ENCODE measurements at places on chromosomes 16 and 17.
A peak's percentile ranks its signal among the peaks of the same experiment; 100 is the strongest.

- peak; percentile 33 for DNase-seq
Observed at GRCh38 chr17:43778337-43779144, at the start of gene DUSP3. Gene DUSP3, minus strand, starts transcription at chr17:43778977. Its CDS starts 53 bp downstream, at chr17:43778924.

GRCh38 chr16:2859686-2860265, 1.8 kb upstream of the PRSS22 start:
- DNase-seq, result no peak

GRCh38 chr17:32111141-32111771, 31.0 kb upstream of the RHOT1 start:
- DNase-seq, result no peak

- no peak for DNase-seq
Observed at GRCh38 chr17:31275116-31275515, 21.9 kb downstream of the OMG start.

DNA sequence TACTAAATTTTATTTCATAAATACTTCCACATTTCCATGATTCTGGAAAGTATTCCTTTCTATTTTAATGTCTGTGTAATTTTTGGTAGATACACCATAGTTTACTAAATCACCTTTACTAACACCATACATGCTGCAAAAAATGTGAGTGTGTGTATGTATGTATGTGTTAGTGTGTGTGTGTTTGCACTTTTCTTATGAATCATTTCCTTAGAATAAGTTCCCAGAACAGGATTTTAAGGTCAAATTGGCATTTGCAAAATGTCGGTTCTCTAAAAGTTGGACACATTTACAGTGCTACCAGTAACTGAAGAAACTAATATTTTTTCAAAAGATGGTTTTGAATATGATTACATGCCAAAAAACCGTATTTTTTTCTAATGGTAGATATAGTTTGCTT, 137.1 kb downstream of the CYB561 start:
- no peak for DNase-seq

- no peak for DNase-seq
Observed at GRCh38 chr17:31452101-31452500, 60.6 kb downstream of the RAB11FIP4 start.

- DNase-seq, result no peak
Observed at GRCh38 chr17:11369575-11369974, 128.6 kb downstream of the SHISA6 start.

GRCh38 chr17:78528541-78528940, 48.7 kb downstream of the DNAH17 start:
- no peak for DNase-seq

- no peak for DNase-seq
Observed at GRCh38 chr16:67087803-67088202, 21.9 kb upstream of the PHAF1 start.

DNA sequence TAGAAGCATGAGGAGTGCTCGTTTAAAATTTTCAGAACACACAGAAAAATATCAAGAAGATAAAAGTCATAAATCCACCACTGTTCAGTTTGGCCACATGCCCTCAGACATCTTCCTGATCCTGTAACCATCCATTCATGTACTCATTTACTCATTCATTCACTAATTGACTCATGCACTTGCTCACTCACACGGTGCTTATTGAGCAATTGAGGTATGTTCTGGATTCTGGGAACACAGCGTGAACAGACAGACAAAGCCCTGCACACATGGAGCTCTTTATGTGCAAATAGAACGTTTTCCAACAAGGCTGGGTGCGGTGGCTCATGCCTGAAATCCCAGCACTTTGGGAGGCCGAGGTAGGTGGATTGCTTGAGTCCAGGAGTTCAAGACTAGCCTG, 10.2 kb upstream of the NATD1 start:
- no peak for DNase-seq

- peak; percentile 37 for DNase-seq
Observed at GRCh38 chr17:39197380-39198185, at the start of gene CACNB1. Gene CACNB1, minus strand, starts transcription at chr17:39197669. Its CDS starts 174 bp downstream, at chr17:39197495.

GRCh38 chr16:17068524-17068923, 402.2 kb downstream of the XYLT1 start:
- no peak for DNase-seq

DNA sequence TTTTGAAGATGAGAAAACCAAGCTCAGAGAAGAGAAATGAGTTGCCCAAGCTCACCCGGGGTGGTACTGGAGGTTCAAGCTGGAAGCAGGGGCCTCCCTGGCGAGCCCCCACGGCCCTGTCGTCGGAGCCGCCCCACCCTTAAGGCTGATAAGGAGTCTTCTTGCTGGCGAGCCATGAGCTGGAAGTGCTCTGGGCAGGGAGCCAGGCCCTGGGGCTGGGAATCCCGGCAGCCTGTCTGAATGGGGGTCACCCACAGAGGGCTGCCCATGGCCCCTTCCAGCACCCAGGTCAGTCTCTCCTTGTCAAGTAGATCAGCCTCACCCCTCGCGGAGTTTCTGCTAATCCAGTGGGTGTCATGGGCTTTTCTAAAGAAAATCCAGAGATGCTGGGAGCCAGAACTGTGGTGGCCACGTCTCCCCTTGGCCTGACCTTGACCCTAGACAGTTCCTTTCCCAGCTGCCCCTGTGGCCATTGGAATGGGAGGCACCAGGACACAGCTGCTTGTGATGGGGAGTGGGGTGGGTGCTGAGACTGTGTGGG, 1.2 kb upstream of the P2RX1 start:
- DNase-seq, result no peak

- DNase-seq, result no peak
Observed at GRCh38 chr17:78127888-78128550, 536 bp downstream of the TMC6 start.

DNA sequence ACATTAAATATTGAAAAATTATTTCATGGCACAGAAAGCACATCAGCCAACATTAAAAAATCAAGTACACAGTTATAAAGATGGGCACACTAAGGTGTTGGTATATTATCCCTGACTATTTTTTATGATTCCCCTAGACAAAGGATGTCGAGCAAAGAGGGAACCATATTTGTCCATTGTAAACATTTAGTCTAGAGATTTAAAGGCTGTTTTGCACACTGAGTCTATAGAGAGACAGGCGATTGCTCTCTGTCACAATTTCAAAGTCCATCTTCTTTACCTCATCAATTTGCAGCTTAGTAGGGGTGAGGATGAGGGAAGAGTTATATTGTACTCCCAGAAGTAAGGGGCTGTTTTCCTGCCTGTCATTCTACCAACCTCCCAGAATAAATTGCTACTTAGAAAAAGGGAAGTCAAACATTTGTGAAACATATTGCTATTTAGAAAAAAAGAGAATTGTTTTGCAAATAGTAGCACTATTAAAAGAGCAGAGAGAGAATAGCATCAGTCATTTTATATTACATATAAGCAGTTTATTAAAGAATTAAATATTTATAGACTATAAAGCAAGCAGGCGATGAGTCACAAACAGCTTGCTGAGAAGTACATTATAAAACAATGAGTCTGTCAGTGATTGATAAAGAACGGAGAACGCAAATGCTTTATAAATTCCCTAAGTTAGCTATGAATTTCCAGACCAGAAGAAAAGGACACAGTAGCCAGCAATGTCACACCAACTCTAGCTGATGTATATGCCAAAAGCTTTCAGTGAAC, 270.6 kb upstream of the PMFBP1 start:
- DNase-seq, result no peak

GRCh38 chr16:53509906-53510703, 7.1 kb upstream of the AKTIP start:
- no peak for DNase-seq

DNA sequence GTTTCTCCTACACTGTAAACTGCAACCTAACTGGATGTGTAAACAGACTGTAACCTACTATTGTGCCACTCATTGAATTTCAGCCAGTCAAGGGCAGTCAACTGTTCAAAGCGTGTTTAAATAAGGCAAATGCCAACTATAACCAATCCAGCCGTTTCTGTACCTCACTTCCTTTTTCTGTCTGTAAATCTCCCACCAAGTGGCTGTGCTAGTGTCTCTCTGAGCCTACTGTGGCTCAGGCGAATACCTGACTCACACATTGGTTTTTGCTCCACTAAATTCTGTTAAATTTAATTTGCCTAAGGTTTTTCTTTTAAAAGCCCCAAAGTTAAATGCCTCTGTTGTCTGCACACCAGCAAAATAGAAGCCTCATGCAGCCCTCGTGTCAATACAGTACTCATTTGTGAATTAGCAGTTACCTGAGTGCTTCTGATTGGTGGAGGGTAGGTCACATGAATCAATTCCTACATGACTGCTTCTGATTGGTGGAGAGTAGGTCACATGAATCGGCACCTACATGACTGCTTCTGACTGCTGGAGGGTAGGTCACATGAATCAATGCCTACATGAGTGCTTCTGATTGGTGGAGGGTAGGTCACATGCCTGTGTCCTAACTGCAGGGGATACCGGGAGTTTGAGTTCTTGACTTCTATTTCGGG, 31.1 kb upstream of the CCR7 start:
- DNase-seq, result no peak

DNA sequence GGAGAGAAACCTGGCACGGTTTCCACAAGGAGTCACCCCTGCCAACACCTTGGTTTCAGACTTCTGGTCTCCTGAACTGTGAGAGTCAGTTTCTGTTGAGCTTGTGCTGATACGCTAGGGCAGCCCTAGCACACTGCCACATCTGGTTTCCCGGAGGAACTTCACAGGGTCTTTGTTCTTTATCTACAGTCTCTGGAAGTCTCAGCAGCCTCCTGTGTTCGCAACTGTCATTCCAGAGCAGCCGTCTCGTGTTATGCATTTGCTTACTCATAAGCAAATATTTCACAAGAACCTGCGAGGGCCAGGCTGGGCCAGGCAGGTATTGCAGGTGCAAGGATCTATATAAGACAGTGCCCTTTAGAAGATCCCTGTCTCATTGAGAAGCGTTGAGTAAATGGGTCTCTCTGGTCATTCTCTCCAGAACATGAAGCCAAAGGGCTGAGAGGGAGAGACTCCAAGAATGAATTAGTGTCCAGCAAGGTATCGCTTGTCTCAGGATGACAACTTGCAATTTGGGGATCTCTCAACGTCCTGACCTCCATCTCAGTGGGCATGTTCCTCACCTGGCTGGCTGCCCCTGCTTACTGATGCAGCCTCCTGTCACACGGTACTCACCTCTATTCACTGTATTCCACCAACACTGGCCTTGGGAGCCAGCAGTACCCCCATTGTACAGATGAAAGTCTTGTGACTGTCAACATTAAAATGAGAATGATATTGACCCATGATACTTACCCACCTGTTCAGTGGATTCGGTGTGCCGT, 141.2 kb downstream of the WWOX start:
- no peak for DNase-seq

DNA sequence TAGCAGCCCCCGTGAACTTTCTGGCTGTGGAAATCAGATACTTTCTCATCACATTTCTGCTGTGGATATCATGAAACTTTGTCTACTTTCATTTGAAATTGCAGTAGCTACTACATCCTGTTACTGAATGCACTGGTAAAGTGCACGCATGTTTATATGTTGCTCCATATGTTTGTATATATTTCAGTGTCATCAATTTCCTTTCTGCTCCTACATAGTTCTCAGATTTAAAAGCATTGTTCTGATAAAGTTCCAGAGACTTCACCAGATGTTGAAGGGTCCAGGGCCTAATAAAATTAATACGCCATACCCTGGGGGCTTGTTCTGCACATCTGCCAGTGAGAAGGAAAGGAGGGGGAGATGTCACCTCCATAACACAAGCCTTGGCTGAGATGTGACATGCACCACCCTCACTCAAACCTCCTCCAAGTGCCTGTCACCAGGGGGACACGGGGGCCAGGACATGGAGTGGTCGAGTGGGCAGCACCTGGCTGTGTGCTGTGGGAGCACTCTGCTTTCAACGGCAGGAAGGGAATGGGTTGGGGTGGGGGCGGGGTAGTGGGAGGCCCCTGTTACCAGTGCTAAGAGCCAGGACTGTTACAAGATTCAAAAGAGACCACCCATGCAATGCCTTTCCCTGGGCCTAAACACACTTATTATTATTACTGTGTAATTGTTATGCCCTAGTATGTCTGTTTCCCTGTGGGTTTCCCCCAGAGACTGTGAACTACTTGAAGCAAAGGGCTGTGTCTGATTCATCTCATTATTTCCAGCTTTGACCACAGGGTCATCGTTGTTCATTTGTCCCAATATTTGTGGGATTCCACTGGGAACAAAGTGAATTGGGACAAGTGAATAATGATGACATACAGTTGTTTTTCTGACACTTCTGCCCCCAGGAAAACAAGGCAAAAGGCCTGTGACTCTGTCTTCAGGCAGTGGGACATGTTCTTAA, 193.4 kb downstream of the FOXL1 start:
- DNase-seq, result no peak

- DNase-seq, result no peak
Observed at GRCh38 chr16:5756969-5757368, 659.4 kb upstream of the EEF2KMT start.

GRCh38 chr16:55968221-55968620, 93.0 kb upstream of the CES5A start:
- no peak for DNase-seq

GRCh38 chr17:41836550-41837196, 641 bp upstream of the NT5C3B start:
- no peak for DNase-seq

DNA sequence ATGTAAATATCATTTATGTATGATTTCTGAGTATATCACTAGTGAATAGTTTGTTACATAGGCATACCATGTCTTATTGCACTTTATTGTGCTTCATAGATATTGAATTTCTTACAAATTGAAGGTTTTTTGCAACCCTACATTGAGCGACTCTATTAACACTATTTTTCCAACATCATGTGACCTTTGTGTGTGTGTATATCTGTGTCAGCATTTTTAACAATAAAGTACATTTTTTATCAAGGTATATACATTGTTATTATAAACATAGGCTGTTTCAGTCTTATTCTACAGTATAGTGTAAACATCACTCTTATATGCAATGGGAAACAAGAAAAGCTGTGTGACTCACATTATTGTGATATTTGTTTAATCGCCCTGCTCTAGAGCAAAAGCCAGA, 1944.9 kb downstream of the TP53TG3F start:
- no peak for DNase-seq
